Glomerular endothelial cell (primary cell): ENCODE measurements at places on chromosomes 3 and 15. TPM values are rescaled to one million over a fixed set of nuclear protein-coding genes. Genes with fewer than 3 reads are reported as not detected.

DNA sequence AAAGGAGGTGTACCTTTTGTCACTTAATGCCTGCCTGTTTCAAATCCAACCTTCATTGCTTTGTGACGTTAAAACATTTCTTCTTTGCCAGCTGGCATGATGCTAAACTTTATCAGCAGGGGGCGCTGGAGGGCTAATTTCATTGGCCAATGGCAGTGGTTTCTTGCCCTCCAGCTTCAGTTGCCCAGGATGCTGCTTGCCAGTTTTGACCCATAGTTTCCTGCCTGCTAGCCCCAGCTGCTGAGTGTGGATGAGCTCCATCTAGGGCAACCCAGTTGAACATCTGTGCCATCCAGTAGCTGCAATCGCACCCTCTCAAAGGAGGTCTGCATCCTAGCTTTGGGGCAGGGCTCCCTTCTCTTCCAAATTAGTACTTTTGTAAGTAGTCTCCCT, 22.1 kb downstream of the ACKR2 start:
- no peak for DNase-seq

DNA sequence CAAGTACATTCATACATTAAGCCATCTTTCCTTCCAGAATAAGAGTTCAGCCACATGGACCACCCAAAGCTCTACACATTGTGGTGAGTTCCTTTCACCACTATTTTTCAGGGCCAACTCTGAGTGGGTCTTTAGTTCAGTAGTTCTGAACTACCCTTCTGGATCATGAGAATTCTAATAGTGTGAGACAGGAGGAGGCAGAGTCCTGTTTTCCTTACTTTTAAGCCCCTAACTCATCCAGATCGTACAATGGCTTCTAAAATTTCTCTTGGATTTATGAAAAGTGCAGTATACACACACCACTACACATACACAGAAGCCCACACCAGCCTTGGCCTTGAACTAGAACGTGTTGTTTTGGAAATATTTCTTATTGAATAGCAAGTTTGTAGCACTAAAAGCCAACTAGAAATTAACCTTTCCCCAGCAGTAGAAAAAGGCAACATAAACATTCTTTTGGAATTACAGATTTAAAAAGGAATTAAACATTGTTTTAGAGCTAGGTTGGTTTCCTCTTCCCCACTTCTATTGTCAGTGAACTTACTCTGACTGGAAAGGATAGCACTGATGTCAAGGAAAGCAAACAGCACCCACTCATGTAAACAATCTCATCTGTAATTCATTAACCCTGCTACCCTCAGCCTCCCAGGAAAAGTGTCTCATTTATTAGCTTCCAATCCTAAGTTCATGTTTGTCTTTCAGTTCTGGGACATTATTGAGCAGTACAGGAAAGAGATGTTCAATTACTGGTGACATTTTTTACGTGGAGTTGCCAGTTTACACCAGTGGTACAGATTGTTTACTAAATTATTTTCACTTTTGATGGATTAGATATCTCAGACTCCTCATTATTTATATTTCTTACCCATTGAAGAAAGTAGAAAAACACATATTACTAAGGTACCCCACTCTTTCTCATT, 95.7 kb upstream of the AGTR1 start:
- no peak for DNase-seq

GRCh38 chr15:99073008-99073717, 31.7 kb upstream of the SYNM start:
- DNase-seq: no peak

The FURIN gene
- total RNA-seq: 137 and 177 TPM in 2 replicates

The SYNPR gene
- not detected in 2 replicates for total RNA-seq

DNA sequence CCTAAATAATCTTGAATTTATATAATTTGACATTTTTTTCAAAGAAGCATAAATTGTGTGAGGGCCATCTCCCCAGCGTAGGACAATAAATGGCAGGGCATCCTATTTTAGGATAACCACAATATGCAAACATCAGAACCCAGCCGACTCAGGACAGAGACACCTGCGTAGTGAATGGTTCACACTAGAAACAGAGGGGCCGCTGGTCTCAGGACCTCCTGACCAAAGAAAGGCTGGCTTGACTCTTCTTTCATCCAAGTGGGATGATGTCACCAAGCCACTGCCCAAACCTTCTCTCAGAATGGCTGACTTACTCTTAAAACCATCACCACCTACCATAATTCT, 162.1 kb downstream of the FOXP1 start:
- DNase-seq: no peak
